ENCODE measurements at places on chromosomes 4 and X.

GRCh38 chrX:67104982-67105757 lies 438.7 kb upstream of the AR start:
- no peak for DNase-seq

GRCh38 chr4:67853336-67853735 lies 30.5 kb downstream of the TMPRSS11D start:
- no peak for DNase-seq

DNA sequence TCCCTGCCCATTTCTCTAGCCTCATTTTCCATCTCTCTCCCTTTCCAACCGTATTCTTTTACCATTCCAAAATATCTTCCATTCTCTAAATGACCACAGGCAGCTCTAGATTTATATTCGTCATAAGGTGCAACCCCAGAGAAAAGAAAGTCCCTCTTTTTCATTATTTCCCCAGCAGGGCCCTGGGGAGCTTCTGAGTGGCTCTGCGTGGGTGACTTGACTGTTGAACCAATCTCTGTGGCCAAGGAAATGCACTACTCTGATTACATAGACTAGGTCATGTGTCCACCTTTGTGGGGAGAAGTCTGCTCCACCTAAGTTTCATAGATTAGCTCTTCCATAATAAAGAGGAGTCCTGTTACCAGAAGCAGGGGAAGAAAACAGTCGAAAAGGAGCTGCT lies 51.4 kb downstream of the ATOH1 start:
- no peak for DNase-seq

DNA sequence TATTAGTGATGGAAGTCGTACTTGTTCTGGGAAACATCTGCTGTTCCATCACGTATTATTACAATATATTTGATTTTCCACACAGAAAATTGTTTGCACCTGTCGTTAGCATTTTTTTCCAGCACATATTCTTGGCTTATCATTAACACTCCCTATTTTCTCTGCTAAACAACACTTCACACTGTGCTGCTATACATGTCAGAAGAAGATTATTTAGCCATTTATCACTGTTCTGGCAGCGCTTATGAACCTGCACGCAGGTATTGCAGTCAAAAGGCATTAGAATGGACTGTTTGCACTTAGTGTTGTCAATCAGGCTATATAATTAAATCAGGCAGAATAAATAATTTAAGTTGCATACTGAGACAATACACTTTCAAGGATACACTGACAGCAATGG lies 218.6 kb downstream of the CHM start:
- DNase-seq, result no peak

DNA sequence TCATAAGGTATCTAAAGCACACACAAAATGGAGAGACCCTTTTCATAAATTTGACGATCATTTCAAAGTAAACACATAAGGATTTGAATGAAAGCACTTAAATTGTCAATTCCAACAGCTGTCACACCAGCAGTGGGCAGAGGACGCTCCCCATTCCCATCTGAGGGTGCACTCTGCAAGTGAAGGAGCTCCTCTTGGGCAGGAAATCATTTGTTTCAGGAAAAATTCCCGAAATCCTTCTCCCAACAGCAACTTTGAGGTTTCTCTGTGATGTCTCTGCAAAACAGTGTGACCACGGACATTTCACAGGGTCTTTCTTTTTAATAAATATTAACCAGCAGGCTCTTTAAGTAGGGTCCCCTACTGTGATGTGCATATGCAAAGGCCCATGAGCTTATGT lies 111.0 kb downstream of the EPHA5 start:
- no peak for DNase-seq

GRCh38 chr4:7179158-7179557 lies 13.2 kb upstream of the SORCS2 start:
- no peak for DNase-seq

GRCh38 chr4:94000559-94000958 lies 172.0 kb downstream of the ATOH1 start:
- no peak for DNase-seq

- no peak for DNase-seq
Measured at GRCh38 chrX:43718956-43719355, 62.9 kb downstream of the MAOA start.

DNA sequence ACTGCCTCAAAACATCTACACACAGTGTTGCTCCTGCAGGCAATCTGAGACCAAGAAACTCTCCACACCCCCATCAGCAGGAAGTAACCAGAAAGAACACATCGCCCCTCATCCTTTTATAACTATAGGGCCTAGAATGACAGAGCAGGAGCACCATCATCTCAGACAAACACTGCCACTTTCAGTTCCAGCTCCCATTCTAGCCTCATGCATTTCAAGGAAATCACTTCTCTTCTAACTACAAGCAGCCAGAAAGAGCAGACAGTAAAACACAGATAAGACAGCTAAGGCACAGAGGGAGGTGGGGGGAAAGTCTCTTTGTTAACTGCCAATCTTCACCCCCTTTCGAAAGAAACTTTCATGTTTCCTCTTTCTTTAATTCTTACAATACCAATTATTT lies 102.6 kb upstream of the TENT5D start:
- no peak for DNase-seq

DNA sequence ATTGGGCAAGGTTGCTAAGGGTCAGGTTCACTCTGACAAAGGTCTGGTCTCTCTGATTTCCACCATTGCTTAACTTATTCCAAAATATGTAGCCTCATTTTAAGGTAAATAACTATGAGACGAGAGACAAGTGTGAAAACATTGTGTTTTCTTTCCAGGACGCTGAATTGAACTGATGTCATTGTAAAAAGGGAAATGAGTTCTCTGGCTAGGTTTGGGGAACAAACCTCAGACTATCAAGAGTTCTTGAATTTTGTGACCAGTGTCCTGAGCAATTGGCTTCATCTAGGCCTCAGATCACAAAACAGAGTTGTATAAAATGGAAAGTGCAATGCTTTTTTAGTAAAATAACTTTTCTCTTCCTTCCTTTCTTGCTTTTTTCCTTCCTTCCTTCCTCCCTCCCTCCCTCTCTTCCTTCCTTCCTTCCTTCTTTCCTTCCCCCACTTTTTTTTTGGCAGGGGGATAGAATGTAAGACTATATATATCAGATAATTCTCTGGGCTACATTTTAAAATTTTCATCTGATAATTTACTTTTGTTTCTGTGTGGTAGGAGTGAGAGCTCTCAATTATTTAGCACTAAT lies 30.8 kb upstream of the CXCL8 start:
- no peak for DNase-seq

GRCh38 chrX:15834053-15834452 lies 20.6 kb downstream of the AP1S2 start:
- DNase-seq, result no peak

GRCh38 chr4:38644201-38644600 lies 19.8 kb upstream of the KLF3 start:
- DNase-seq, result no peak

- no peak for DNase-seq
Measured at GRCh38 chr4:92305148-92305877, 1.5 kb downstream of the GRID2 start.

- DNase-seq, result no peak
Measured at GRCh38 chr4:47194036-47194737, 162.8 kb downstream of the GABRB1 start.

DNA sequence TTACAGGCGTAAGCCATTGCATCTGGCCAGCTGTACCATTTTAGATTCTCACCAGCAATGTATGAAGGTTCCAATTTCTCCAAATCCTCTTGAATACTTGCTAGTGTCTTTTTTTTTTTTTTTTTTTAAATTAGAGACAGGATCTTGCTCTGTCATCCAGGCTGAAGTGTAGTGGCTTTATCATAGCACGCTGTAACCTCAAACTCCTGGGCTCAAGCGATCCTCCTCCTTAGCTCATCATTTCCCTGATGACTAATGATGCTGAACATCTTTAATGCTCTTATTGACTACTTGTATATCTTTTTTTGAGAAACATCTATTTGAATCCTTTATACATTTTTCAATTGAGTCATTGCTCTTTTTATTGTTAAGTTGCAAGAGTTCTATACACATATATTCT lies 40.3 kb downstream of the HDAC8 start:
- no peak for DNase-seq

- DNase-seq, result no peak
Measured at GRCh38 chr4:20368926-20369325, 117.2 kb downstream of the SLIT2 start.

DNA sequence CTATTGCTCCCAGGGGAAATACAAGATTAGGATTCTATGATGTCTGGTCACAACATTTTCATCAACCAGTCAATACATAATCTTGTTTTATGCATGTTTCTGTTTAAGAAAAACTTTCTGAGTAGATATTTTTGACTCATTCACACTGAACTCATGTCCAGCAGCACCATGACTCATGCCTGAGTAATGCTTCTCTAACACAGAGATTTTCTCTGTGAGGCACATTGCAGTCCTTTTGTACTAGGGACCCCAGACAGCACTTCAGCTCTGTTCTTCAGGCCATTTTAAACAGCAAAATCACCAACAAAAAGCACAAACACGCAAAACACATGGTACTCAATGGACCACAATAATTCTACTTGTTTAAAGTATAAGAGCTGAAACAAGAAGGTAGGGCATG lies 83.6 kb downstream of the MXRA5 start:
- no peak for DNase-seq

DNA sequence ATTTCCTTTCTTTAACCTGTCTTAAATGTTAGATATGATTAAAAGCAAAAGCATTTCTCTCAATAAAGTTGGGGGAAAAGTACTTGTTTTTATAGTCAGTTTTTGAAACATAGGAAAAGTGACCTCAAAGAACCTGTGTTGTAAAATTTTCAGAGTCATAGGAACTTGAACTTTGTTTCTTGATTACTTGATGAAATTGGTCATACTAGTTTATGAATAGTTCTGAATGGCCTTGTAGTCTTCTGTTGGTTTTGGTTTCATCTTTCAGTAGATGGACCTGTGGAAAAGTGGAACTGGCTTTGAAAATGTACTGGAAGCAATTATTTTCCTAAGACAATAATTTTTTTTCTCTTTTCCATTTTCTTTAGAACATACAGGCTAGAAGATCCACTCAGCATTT lies 222.2 kb upstream of the NUDT6 start:
- DNase-seq, result no peak

- no peak for DNase-seq
Measured at GRCh38 chrX:93419642-93420041, 253.7 kb downstream of the NAP1L3 start.

DNA sequence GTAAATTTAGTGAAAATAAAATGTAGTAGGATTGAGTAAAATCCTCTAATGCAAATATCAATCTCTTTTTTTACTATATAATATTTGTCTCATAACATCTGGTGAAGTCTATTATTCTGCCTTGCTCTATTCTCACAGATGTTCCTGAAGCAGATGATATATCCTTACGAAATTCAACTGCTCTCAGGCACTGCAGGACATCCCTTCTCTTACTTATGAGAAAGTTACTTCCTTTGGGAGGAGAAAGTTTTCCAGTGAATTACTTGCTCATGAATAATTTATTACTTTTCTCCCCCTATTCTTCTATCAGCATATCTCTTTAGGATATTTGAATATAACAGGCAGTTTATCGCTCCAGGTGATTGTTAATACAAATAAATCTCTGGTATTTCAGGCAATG lies 75.6 kb upstream of the AGA start:
- no peak for DNase-seq

DNA sequence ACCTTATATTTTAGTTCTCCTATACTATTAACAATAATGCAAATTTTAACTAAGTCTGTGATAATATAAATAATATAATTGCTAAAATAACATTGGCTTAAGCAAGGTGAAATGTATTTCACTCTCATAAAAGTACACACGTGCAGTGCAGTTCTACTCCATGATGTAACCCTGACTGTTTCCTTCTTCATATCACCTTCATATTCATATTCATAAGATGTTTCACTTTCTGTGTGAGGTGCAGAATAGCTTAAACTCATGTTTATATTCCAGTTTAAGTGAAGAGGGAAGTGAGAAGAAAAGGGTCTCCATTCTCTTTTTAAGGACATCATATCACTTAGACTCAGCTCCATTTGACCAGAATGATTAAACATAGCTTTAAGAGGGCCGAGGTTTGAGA lies 1810.0 kb upstream of the PCDH10 start:
- no peak for DNase-seq

DNA sequence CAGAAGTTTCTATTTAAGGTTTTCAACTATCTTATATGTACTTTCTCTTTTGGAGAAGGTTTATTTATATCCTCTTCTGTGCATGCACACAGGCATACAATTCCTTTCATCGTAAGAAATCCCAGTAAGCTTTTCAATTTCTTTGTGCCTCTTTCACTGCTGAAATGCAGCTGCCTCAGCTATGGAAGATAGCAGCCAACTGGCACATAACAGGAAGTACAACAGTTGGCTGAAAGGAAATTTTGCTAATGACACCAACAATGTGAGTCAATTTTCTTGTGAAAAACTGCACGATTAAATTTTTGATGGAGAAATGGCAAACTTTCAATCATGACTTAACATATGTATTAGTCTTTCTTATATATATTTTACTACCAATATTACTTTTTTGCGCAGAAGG lies 74.5 kb upstream of the PAQR3 start:
- no peak for DNase-seq

DNA sequence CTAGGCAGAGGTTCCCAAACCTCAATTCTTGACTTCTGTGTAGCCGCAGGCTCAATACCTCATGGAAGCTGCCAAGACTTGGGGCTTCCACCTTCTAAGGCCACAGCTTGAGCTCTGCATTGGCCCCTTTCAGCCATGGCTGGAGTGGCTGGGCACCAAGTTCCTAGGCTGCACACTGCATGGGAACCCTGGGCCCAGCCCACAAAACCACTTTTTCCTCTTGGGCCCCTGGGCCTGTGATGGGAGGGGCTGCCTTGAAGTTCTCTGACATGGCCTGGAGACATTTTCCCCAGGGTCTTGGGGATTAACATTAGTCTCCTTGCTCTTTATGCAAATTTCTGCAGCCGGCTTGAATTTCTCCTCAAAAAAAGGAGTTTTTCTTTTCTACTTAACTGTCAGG lies 14.0 kb upstream of the LOC101059915 start:
- no peak for DNase-seq

DNA sequence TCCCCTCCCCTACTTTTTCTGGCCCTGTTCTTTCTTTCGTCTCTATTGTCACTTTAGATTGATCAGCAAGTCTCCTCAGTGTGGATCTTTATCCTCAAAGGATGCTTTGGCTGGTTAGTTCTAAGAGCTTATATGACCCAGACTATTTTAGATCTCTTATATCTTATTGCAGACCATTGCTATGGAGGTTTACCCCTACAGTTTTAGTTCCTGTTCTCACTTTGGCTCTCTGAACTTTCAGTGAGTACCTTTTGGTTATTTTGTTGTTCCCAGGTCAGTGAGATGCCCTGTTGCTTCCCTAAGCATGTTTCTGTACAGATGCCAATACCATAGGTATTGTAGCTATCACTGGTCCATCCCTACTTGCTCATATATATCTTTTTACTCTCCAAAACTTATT lies 24.0 kb upstream of the MED14 start:
- no peak for DNase-seq
